Activated CD4-positive, alpha-beta memory T cell treated with anti-CD3 and anti-CD28 coated beads for 36 hours (primary cell): ENCODE measurements at places on chromosomes 2 and 18. TPM values are rescaled to one million over a fixed set of nuclear protein-coding genes. Genes with fewer than 3 reads are reported as not detected.

Gene SULT1C4
- total RNA-seq = not detected

Gene GALNT1
- 38.2 TPM for total RNA-seq

Gene GRB14
- total RNA-seq = not detected

Gene PXDN
- not detected for total RNA-seq

Gene IL1RN
- 10.5 TPM for total RNA-seq

DNA sequence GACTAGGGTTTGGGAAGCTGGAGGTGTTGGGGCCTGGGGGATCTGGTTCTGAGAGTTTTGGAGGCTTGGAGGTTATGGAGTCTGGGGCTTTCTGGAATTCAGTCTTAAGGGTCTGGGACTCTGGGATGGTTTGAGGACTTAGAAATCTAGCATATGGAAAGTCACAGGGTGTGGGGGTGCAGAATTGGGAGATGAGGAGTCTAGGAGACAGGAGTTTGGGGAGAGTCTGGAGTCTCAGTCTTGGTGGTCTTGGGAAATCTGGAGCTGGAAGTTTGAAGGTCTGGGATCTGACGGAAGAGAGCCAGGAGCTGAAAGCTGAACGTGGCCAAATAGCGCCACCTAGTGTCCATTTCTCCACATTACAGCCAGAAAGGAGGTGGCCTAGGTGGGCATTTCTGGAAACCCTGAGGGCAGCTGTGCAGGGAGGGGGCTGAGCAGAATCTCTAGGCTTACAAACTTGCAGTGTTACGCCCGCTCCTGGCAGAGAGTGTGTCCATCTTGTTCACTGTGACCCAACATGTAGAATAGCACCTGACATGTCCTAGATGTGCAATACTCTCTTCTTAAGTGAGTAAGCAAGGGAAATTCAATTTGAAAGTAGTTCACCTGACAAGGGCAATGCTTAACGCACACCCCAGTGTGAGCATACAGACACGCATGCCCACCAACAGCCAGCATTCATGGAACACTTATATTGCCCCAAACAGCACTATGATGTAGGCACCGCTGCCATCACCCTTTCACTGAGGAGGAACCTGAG, 204.8 kb downstream of the TFCP2L1 start:
- peaks cover 15% of the 10 kb centered on the region for H3K27me3 ChIP-seq
- no peaks in the 10 kb centered on the region for H3K4me1 ChIP-seq
- H3K36me3 ChIP-seq = no peaks in the 10 kb centered on the region
- DNase-seq = peak; percentile 52

DNA sequence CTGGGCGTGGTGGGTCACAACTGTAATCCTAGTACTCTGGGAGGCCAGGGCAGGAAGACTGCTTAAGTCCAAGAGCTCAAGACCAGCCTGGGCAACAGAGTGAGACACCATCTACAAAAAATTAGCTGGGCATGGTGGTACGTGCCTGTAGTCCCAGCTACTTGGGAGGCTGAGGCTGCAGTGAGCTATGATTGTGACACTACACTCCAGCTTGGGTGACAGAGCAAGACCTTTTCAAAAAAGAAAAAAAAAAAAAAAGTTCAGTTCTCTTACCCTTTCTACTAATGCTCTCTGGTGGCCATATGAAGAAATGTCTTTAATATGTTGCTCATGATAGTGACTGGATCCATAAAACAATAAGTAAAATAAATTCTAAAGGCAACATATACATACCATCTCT, 14.9 kb downstream of the TYW5 start:
- H3K27ac ChIP-seq = no peak overlapping the region
- no peaks in the 10 kb centered on the region for H3K27me3 ChIP-seq

DNA sequence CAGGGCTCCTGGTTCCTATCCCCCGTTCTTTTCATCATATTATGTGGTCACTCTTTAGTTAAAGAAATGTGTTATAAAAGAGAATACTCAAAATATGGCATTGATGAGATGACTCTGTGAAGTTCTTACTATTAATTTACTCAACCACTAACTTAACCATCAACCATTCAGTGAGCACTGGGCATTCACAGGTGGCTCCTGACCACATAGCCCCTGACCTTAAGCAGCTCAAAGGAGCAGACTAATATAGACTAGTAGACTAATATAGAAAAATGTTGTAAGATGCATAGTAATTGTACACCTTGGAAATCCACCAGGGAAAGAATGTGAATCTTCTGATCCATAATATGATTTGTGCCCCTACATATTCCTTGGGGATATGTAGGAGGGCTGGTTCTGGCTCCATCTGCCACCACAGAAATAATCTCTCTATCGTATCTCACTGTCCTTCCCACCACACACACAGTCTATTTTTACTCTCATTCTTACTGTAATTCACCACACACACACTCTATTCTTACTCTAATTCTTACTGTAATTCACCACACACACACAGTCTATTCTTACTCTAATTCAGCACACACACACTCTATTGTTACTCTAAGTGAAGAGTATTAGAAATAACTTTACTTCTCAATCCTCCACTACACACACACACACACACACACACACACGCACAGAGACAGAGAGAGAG, 188.9 kb upstream of the ITGA4 start:
- H3K4me1 ChIP-seq = peaks cover 30% of the 10 kb centered on the region
- H3K36me3 ChIP-seq = no peaks in the 10 kb centered on the region
- H3K27ac ChIP-seq = no peak overlapping the region
- no peak overlapping the region for H3K4me3 ChIP-seq
- H3K27me3 ChIP-seq = no peaks in the 10 kb centered on the region

DNA sequence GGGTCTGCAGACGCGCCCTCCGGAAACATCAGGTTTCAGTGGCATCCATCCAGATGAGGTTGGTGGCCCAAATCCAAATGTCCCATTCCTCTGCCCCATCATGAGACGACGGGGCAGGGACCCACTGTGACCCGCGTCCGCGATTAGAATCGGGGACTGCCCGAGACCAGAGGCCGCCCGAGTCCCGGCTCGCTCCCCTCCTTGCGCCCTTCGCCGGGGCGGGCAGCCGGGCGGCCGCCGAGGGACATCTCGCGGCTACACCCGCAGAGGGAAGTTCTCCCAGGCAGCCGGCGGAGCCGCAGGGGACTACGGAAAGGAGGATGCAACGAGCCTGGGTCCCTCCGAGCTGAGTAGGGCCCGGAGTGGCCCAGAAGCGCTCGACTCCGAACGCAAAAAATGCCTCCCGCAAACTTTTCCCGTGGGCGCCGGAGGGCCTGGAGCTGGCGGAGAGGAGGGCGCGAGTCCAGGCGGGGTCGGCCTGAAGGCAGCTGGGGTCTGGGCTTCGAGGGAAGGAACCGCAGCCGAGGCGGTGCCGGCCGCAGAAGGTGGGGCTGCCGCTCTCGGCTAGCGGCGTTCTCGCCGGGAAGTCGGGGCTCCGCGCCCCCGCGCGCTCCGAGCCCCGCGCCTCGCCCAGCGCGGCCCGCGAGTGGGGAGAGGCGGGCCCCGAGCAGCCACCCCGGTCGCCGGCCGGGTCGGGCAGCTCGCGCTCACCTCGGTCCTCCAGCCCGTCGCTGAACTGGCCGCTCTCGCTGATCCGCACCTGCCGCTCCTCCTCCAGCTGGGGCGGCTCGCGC, 580 bp downstream of the TMEM163 start:
- peak overlapping the region; percentile 63 for H3K4me3 ChIP-seq
- no peak for DNase-seq
- H3K36me3 ChIP-seq = no peaks in the 10 kb centered on the region
- peaks cover 21% of the 10 kb centered on the region for H3K4me1 ChIP-seq

- H3K36me3 ChIP-seq = peaks cover 2% of the 10 kb centered on the region
- peaks cover 22% of the 10 kb centered on the region for H3K27me3 ChIP-seq
- H3K4me1 ChIP-seq = peaks cover 12% of the 10 kb centered on the region
- no peak for DNase-seq
- no peak overlapping the region for H3K27ac ChIP-seq
- no peak overlapping the region for H3K4me3 ChIP-seq
These were observed 58.1 kb downstream of the IL1R2 start for GRCh38 chr2:102049756-102050443.

DNA sequence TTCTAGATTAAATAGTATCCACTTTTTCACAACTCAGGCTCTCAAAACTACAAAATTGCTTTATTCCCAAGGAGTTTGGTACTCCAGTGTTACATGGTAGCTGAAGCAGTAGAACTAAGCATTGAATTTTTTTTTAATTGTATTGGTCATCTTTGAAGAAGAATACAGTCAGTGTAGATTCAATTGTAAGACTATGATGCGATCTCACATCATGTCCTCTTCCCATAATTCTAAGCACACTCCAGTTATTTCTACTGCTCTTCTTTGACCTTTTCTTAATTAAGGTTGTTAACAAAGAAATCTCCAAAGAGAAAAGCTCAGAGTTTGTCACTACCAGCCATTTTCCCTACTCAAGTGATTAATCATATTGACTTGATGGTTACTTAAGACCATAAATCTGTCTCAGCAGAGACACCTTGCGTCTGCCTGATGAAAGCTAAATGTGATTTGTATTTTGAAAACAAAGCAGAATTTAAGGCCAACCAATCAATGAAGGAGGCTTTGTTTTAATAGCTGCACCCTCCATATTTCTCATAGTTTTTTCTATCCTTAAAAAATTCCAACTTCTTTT, 130.2 kb downstream of the DTNA start:
- no peak for DNase-seq
- H3K4me1 ChIP-seq = peaks cover 7% of the 10 kb centered on the region
- no peak overlapping the region for H3K4me3 ChIP-seq
- H3K27me3 ChIP-seq = peaks cover 8% of the 10 kb centered on the region
- no peak overlapping the region for H3K27ac ChIP-seq
- H3K36me3 ChIP-seq = no peaks in the 10 kb centered on the region

- H3K27ac ChIP-seq = no peak overlapping the region
- no peaks in the 10 kb centered on the region for H3K27me3 ChIP-seq
- no peak for DNase-seq
These were observed 8.2 kb downstream of the ADAM17 start for GRCh38 chr2:9547262-9547991.

GRCh38 chr2:128724972-128725371, 406.3 kb upstream of the HS6ST1 start:
- no peak overlapping the region for H3K4me3 ChIP-seq
- H3K4me1 ChIP-seq = no peaks in the 10 kb centered on the region
- no peak overlapping the region for H3K27ac ChIP-seq
